ENCODE measurements at places on chromosomes 7 and 10. TPM values are rescaled to one million over a fixed set of nuclear protein-coding genes. Genes with fewer than 3 reads are reported as not detected.

The PPP1R9A gene
- total RNA-seq: 2.6 TPM

The PUS7 gene
- total RNA-seq: 24.6 TPM

The GPR15LG gene
- total RNA-seq: not detected

The SAMD9L gene
- 0.39 TPM for total RNA-seq

The GRID1 gene
- 0.22 TPM for total RNA-seq

The ZNF33A gene
- 5.4 TPM for total RNA-seq

The ADRA2A gene
- not detected for total RNA-seq

The TMEM184A gene
- 11.2 TPM for total RNA-seq

The HMX3 gene
- total RNA-seq: not detected

The A1CF gene
- total RNA-seq: not detected

The BHLHA15 gene
- 0.71 TPM for total RNA-seq

The VWC2 gene
- total RNA-seq: not detected

The PNLIPRP1 gene
- not detected for total RNA-seq

The GRM3 gene
- not detected for total RNA-seq

The SNX13 gene
- 16.7 TPM for total RNA-seq

The DNAJC12 gene
- total RNA-seq: 54.4 TPM

The HERC4 gene
- 29.1 TPM for total RNA-seq

The EN2 gene
- 1.0 TPM for total RNA-seq

The GIMAP5 gene
- 0.08 TPM for total RNA-seq

The GOT1 gene
- 34.1 TPM for total RNA-seq

The FRMPD2 gene
- total RNA-seq: not detected

Measured in A549 treated with Mapracorat at 1 μM for 4 hours (cell line).